Inflammatory macrophage treated with lipopolysaccharide for 4 hours (primary cell): ENCODE measurements at places on chromosomes 11 and 22.
A peak's percentile ranks its signal among the peaks of the same experiment; 100 is the strongest.

DNA sequence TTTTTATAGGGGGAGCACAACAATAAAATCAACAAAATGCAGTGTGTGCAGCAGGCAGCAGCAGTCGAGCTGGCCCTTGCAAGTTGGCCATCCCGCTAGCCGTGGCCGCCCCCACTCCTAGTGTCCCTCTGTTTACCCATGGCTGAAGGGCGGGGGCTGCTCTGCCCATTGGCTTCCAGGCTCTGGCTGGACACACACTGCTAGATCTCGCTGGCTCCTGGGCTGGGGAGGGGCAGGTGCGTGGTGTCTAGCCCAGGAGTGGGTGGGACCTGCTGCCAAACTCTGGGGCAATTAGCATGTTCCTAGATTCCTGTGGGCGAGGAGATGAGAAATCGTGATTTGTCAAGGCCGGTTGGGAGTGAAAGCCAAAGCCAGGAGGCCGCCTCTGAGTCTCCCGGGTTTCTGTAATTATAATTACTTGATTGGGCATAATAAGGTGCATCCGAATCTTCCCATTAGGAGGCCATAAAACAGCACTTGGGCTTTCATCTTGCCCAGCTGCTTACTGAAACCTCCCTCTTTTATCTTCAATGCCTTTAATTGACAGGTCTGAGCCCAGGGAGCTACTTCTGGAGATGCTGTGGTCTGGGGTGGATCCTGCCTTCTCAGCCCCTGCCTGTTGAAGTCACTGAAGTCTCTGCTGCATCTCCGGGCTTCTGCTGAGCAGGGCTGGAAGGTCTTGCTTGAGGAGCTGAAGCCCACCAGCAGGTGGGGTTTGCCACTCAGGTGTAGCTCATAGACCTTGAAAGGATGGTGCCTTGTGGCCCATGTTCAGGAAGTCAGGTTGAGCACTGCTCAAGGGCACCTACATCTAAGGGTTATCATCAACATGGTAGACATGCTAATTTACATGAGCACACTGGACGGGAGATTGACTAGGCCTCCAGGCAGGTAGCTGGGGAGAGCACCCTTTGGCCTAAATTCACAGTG is 44.5 kb upstream of the DKK3 start:
- no peak for DNase-seq

GRCh38 chr11:96254087-96254486 is 88.9 kb downstream of the MAML2 start:
- DNase-seq = peak; percentile 66

DNA sequence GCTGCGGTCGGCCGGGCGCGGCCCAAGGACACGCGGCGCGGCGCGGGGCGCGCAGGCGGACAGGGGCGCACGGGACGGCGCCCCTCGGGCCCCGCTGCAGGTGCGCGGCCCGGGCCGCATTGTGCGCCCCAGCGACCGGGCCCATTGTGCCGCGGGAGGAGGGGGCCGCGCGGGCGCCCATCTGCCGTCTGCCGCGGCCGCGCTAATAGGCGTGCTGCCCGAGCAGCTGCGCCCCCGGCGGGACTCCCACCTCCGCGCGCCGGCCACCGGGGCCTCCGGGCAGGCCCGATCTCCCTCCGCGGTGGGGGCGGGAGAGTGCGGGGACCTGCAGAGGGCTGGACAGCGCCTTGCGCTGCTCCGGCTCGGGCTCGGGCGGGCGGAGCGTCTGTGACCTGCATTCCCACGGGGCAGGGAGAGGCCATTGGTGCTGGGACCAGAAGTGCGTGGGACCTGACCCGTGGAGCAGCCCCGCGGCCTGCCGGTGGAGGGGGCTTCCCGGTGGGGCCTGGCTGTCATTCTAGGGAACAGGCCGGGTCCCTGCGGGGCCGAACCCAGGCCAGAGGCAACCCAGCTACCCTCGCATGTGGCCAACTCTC is 933 bp downstream of the BRSK2 start:
- no peak for DNase-seq

GRCh38 chr22:43993072-43993760 is 30.9 kb upstream of the PARVB start:
- peak; percentile 63 for DNase-seq

GRCh38 chr22:28817919-28818859 is 17.8 kb upstream of the XBP1 start:
- peak; percentile 38 for DNase-seq

DNA sequence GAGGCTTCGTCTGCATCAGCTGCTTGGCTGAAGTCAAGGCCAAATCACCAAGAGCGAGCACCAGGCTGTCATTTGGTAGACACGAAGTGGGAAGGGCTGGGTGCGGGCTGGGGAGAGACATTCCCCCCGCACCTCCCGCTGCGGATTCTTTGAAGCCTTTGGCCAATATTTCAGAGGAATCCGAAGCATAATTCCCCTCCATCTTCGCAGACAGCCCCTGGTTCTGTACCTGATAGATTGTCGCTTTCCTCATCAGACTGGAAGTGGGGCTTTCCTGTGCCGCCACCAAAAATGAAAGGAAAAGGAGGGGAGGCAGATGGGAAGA is 15.3 kb downstream of the BLID start:
- no peak for DNase-seq

DNA sequence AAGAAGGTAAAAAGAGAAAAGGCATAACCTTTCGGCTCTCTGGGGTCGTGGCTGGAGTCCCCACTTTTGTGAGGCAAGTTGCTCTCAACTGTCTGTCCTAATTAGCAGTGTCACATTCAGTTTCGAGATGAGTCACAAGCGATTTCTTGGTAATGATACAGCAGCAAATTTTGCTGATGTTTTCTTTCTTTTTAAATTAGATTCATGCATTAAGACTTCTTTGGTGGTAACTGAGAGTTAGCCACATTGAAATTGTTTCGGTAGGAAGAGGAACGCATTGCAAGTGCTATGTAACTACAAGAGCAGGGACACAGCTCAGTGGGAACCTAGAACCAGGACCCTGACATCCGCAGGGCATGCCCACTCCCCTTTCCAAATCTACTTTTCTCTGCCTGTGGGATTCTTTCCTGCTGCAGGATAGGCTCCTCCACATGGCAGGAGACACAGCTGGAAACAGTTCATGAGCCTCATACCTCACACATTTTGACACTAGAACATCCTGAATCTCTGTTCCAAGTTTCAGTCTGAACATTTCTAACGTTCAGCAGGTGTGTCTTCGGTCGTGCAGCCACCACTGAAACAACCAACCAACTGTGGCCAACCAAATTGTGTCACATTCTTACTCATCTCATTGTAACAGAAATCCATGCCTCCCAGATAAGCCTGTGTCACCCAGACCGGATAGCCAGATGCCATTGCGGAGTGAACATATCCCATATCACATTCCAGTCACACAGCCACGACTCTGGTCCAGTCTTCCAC is 987.6 kb downstream of the NTM start:
- no peak for DNase-seq

DNA sequence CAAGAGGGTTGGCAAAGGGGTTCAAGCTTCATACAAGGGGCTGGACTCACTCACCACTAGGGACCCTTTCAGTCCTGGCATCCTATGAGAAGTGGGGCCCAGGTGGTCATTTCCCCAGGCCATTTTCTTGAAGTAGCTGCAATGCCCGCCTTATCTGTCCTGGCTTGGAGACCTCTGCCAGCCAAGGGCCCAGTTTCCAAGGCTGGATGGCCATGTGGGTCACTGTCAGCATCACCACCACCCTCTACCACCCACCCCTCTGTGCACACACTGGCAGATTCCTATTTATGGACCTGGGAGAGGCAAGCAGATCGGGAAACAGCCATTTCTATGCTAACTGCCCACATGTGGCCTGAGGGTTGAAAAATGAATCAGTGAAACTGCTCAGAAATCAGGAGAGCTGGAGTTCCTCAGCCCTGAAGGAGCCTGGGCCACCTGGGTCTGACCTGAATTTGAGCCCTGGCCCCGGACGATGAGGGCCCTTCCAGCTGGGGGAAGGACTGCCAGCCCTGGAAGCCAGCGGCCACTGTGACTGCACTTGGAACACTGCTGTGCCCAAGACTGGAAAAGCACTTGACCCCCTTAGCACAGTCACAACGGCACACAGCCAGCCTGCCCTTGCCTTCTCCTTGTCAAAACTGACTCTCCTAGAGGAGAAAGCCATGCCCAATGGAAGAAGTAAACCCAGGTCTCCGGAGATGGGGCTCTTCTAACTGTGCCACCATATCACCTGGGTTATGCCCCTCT is 442.2 kb downstream of the BUD13 start:
- DNase-seq = no peak

GRCh38 chr11:44823006-44823405 is 96.2 kb downstream of the TSPAN18 start:
- peak; percentile 5 for DNase-seq

- DNase-seq = no peak
These were observed 218.8 kb downstream of the PGR start for GRCh38 chr11:100910808-100911207.

- no peak for DNase-seq
These were observed 29.5 kb upstream of the MYH9 start for GRCh38 chr22:36417281-36417686.

DNA sequence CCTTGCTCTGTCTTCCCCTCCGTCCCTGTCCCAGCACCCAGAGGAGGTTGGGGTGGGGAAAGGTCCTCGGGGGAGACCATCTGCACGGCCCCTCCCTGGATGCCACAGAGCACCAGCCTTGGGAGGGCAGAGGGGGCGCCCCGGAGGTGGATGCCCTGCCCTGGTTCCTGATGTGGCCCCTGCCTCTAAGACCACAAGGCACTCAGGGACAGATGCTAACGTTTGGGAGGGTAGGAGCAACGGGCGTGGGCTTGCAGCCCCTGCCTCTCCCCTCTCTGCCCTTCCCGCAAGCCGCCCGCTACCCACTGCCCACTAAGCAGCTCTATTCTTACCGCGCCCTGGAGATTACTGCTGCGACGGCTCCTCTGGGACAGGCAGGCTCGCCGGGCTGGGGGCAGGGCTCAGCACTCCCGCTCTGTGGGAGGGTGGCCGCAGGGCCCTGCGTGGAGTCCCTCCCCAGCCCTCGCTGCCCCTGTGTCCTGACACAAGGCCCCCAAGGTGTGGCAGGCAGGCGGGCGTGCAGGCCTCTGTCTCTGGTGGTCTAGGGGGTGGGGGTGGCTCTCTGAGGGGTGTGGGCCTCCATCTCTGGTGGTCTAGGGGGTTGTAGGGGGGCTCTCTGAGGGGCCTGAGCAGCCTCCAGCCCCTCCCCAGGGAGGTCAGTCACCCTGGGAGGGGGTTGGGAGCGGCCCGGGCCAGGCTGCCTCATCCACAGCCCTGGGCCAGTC is 14.9 kb downstream of the BRSK2 start:
- no peak for DNase-seq

GRCh38 chr11:27910186-27910931 is 197.6 kb downstream of the KIF18A start:
- DNase-seq = no peak

GRCh38 chr11:68120273-68121066 is 718 bp downstream of the CHKA start:
- peak; percentile 65 for DNase-seq

DNA sequence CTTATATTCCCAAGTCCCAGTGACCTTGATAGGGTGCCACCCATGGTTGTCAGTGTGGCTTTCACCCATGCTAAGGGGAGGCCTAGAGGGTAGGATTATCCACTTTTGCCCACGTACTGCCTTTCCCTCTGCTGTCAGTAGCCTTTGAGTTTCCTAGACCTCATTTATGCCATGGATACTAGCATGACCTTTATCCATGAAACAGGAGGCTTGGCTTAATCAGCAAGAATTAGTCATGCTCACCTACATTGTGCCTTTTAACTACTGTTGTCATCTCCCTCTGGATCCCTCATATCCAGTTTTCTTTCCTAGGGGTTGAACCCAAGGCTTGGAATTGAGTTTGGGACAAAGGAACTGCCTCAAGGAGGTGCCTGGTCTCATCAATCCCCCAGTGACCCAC is 716.7 kb downstream of the NTM start:
- no peak for DNase-seq
